ENCODE measurements at places on chromosomes 16 and 17.

- DNase-seq, result no peak
These were observed 118.4 kb upstream of the NOG start for GRCh38 chr17:56475116-56475515.

GRCh38 chr16:351804-352520 is 561 bp downstream of the AXIN1 start:
- no peak for DNase-seq

DNA sequence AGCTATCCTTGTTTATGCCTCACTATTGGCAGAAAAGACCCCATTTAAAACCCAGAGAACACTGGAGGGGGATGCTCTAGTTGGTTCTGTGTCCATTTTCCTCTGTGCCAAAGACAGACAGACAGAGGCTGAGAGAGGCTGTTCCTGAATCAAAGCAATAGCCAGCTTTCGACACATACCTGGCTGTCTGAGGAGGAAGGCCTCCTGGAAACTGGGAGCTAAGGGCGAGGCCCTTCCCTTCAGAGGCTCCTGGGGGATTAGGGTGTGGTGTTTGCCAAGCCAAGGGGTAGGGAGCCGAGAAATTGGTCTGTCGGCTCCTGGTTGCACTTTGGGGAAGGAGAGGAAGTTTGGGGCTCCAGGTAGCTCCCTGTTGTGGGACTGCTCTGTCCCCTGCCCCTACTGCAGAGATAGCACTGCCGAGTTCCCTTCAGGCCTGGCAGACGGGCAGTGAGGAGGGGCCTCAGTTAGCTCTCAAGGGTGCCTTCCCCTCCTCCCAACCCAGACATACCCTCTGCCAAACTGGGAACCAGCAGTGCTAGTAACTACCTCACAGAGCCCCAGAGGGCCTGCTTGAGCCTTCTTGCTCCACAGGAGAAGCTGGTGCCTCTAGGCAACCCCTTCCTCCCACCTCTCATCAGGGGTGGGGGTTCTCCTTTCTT is 56.1 kb downstream of the IGF2BP1 start:
- DNase-seq, result no peak

DNA sequence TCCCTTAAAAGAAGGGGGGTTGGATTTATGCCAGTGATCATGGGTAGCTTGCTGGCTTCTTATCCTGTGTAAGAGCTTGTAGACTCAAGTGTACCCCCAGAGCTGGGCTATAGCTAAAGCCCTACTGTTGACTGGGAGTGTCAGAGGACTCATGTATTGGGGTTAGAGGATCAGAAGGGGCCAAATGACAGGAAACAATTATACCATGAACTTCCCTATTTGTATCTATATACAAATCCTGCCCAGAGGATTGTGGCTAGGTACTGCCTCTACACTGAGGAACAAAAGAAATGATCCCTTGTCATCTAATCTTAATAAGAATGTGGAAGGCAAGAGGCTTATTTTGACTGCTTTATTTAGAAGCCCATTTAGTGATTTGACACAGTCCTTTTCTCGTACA is 14.3 kb downstream of the ZP2 start:
- DNase-seq, result no peak

DNA sequence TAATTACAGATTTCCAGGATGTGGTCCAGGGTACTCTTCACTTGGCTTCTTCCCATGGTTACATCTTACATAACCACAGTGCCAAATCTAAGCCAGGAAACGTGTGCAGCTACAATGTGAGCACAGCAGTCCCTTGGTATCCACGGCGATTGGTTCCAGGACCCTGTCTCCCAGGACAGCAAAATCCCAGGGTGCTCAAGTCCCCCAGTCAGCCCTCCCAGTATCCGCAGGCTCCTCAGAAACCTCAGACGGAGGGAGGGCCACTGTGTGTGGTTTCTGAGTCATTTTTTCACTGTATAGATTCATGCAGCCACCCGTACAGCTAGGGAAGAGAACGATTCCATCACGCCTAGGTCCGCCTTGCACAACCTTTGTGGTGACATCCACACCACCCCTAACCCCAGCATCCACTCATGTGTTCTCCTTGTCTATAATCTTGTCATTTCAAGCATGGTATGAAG is 11.1 kb upstream of the ATP2C2 start:
- DNase-seq, result peak; percentile 20

DNA sequence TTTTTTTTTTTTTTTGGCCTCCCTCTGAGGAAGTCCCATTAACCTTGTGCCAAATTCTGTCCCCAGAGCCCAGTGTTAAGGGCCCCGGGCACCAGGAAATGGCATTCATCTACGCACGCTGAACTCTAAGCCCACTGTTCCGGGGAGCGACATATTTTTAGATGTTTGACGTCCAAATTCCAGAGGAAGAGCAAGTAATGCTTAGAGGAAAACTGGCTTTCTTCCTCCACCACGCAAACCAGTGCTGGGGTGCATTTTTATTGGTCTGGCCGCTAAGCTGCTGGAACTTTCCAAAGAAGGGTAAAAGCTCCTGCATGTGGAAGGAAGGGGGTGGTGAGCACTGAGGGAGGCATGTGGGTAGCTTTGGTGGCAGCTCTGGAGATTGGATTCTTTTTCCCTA is 8.3 kb downstream of the WFDC1 start:
- DNase-seq, result peak; percentile 75

GRCh38 chr16:86039606-86040005 is 140.6 kb downstream of the IRF8 start:
- DNase-seq, result no peak

GRCh38 chr17:77924757-77925336 is 33.7 kb upstream of the TNRC6C start:
- peak; percentile 9 for DNase-seq

All from AG10803 (cell line).